ENCODE measurements at places on chromosomes 4 and X. TPM values are rescaled to one million over a fixed set of nuclear protein-coding genes. Genes with fewer than 3 reads are reported as not detected.

Gene CASK
- 103 TPM for total RNA-seq

- no peak for DNase-seq
Observed at GRCh38 chrX:8364369-8365141, 100.1 kb upstream of the VCX3B start.

Gene BMX
- 3.9 TPM for total RNA-seq

Gene TFE3
- total RNA-seq, result 44.1 TPM

- DNase-seq, result no peak
Observed at GRCh38 chrX:45903781-45904201, 641.4 kb downstream of the ZNF674 start.

GRCh38 chr4:155578726-155579370 is 87.8 kb upstream of the GUCY1A1 start:
- DNase-seq, result no peak

DNA sequence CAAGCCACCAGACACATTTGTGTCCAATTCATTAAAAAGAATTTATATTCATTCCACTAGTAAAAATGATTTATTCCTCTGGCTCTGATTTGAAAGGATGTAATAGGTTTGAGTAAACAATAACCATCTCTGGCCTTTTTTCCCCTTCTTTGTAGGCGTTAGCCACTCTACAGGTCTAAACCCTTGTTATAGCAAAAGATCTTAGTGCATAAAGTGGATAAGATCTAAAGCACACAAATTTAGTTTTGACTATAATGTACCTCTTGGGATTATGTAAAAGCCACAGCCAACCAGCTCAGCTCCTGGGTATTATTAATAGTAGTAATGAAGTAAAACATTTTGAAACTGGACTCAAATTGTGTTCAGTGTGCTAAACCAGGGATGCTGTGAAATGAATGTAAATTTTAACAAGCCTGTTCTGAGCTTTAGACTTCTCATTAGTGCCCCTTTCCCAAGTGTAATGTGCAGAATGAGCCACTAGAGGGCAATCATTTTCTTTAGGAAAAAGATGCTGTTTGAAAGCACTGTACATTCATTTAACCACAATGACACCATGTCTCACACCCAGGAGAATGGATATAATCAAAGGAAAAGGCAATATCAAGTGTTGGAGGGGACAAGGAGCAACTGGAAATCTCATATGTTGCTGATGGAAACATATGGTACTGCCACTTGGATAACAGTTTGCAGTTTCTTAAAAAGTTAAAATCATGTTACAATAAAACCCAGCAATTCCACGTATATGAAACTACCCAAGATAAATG is 69.7 kb downstream of the KLHL8 start:
- DNase-seq, result no peak

GRCh38 chrX:69987691-69988090 is 62.0 kb downstream of the AWAT2 start:
- no peak for DNase-seq

DNA sequence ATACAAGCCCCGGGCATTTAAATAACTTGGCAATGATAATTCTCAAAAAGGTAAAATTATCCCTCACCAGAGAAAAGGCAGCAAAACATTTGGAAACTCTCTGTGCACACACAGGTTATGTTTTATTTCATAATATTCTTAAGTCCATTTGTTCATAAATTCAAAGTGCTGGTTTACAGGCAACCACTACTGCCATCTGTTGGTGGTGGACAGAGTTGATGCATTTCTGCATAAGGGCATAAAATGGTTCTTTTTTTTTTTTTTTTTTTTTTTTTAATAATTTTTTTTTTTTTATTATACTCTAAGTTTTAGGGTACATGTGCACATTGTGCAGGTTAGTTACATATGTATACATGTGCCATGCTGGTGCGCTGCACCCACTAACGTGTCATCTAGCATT is 31.5 kb upstream of the IL21 start:
- DNase-seq, result peak; percentile 20

Gene CXCL1
- 17.7 TPM for total RNA-seq

DNA sequence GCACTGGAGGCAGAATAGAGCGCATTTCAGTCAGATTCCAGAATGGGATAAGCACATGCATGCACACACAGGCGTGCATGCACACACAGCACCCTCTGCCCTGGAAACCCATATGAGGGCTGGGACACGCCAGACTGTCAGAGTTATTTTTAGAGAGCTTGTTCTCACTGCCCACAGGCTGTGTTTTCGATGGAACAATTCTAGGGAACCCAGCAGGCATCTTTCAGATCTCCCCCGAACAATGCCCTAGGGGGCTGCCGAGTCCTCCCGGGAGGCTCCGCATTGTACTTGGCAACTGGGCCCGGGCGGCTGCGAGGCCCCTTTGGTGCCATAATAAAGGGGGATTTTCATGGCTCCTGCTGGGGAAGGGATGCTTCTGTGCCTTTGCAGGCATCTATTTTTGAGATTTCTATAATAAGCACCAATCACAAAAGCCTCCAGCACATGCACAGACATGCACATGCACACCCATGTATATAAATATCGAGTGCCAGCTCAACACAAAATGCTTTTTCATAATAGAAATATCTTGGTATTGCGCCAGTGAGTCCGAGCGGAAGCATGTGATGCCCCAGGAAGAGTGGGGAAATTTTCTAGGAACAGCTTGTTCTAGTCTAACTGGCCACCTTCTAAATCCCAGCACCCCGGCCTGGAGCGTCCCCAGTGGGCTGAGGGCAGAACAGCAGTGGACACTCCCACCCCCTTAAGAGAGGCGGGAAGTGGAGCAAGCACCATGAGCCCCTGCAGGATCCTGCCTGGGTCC is 88.5 kb downstream of the PHKA2 start:
- no peak for DNase-seq
